ENCODE measurements at places on chromosomes 6 and 20.

- no peak for DNase-seq
Observed at GRCh38 chr6:159973951-159974350, 5.1 kb downstream of the IGF2R start.

DNA sequence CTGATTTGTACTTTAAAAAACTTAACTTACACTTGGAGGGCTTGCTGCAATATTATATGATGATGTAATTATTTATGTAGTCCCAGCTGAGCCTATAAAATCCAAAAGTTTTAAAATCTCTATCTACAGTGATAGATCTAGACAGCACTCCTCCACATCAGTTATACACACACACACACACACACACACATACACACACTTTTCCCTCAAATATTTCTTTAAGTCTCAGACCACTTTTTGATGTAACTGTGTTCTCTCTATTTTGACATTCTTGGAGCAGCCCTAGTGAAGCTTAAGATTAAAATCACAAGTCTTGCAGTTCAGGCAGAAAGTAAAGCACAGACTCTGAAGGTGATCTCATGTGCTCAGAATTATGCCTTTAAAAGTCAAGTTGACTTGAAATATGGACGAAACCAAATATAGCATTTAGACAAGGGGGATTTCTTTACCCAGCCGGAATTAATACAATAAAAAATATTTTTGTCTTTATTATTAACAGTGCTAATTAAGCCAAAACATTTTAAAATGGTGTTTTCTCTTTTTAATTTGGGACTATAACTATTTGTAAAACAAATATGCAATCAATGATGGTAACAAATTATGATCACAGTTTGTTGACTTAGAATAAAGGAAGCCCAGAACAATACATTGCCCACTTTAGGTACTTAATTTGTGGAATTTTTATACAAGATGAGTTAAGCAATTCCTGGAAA lies 63.5 kb upstream of the TMEM30A start:
- no peak for DNase-seq

GRCh38 chr20:41072190-41072863 lies 43.7 kb downstream of the TOP1 start:
- peak; percentile 62 for DNase-seq

DNA sequence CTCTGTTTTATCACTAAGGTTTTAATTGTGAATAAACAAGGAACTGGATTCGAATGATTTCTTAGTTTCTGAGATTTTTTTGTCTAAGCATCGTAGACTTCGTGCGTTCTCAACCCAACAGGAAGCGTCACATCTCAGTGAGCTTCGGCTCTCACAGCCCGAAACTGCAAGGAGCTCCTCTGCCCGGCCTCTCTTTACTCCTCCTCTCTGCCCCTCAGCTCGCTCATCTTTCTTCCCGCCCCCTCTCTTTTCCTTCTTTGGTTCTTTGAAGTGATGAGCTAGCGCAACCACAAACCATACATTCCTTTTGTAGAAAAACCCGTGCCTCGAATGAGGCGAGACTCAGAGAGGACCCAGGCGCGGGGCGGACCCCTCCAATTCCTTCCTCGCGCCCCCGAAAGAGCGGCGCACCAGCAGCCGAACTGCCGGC lies 480 bp upstream of the NT5E start:
- DNase-seq: no peak

DNA sequence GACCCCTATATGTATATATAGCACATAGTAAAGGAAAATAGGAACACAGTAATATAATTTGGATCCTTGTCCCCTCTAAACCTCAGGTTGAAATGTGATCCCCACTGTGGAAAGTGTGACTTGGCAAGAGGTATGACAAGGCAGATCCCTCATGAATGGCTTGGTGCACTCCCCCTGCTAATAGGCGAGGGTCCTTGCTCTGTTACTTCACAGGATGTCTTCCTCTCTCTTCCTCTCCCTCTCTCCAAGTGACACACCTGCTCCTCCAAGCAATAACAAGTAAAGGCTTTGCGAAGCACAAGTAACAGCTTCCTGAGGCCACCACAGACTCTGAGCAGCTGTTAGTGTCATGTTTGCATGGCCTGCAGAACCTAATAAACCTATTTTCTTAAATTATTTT lies 16.4 kb downstream of the ROMO1 start:
- no peak for DNase-seq

GRCh38 chr6:87661503-87661902 lies 40.5 kb downstream of the AKIRIN2 start:
- no peak for DNase-seq

DNA sequence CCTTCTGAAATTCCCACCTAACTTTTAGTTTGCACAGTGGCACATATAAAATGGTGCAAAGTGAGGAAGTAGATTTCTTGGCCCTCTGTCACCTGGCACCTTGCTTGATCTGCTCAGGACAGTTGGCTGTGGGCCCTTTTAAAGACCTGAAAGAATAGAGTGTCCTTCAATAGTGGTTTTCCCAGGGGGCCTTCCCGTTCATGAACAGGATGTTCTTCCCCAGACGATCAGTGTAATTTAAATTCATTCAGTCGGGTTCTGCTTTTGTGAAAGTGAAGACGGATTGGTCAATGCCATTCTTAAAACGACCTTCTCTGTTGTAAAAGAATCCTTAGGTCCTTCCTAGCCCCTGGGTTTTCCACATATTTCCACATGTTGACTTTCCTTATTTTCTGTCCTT lies 178.5 kb downstream of the SASH1 start:
- no peak for DNase-seq

GRCh38 chr6:42341771-42342553 lies 109.8 kb downstream of the TRERF1 start:
- DNase-seq: no peak

- no peak for DNase-seq
Observed at GRCh38 chr6:7777074-7777473, 51.2 kb downstream of the BMP6 start.

- no peak for DNase-seq
Observed at GRCh38 chr6:162109480-162110050, 618.0 kb downstream of the PRKN start.

GRCh38 chr6:135576055-135576454 lies 78.5 kb upstream of the AHI1 start:
- DNase-seq: peak; percentile 33

DNA sequence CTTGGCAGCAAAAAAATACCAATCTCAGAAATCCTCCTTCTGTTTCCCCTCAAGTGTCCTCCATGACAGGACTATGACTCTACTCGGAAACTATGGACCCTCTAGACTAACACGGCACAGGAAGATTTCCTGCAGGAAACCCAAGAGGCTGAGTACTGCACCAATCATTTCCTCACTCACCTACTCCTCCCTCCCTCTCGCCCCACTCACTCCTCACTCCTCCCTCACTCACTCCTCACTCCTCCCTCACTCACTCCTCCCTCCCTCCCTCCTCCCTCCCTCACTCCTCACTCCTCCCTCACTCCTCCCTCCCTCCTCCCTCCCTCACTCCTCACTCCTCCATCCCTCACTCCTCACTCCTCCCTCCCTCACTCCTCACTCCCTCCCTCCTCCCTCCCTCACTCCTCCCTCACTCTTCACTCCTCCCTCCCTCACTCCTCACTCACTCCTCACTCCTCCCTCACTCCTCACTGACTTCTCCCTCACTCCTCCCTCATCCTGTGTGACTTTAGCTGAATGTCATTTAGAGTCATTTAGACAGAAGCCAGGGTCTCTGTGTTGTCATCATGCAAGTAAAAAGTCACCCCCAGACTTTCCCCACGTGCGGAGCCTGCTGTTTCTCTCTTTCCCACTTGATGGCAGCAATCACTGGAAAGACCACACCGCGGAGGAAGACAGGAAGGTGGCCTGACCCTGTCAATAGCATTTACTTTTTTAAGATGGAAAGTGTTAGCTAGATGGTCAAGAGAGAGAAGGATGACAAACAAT lies 226.8 kb upstream of the PDE10A start:
- DNase-seq: no peak

DNA sequence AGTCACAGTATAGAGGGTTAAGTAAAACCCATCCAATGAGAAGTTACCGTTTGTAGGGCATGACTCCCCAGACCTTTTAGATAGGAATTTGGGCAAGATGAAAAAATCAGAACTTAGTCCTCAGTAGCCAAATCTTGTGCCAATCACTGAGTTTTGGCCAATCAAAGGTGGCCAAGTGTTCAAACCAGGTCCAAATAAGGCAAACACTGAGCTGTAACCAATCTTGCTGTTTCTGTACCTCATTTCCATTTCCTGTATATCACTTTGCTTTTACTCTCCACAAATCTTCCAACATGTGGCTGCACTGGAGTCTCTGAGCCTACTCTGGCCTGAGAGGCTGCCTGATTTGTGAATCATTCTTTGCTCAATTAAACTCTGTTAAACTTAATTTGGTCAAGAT lies 81.8 kb upstream of the GPR6 start:
- no peak for DNase-seq

DNA sequence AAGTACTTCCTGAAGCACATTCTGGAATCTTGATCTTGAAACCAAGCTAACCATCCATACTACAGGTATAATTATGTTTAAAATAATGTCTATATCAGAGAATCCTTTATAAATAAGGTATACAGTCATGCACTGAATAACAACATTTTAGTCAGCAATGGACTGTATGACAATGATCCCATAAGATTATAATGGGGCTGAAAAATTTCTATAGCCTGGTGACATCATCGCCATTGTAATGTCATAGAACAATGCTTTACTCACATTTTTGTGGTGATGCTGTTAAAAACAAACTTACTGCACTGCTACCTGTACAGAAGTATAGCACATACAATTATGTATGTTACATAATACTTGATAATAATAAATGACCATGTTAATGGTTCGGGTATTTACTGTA lies 31.8 kb downstream of the RNF146 start:
- no peak for DNase-seq

DNA sequence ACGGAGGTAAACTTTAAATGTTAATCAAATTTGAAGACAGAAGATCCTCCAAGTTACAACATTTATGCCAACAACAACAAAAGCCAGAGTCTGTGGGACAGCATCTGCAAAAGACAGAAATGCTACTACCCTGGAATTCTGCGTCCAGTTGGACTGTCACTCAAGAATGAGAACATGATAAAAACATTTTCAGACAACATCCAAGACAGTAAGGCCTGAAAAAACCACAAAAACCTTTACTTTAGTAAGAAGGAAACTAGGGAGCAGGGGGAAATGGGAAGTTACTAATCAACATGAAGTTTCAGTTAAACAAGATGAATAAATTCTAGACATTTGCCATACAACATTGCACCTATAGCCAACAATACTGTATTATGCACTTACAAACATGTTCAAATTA lies 77.6 kb downstream of the MLIP start:
- no peak for DNase-seq

DNA sequence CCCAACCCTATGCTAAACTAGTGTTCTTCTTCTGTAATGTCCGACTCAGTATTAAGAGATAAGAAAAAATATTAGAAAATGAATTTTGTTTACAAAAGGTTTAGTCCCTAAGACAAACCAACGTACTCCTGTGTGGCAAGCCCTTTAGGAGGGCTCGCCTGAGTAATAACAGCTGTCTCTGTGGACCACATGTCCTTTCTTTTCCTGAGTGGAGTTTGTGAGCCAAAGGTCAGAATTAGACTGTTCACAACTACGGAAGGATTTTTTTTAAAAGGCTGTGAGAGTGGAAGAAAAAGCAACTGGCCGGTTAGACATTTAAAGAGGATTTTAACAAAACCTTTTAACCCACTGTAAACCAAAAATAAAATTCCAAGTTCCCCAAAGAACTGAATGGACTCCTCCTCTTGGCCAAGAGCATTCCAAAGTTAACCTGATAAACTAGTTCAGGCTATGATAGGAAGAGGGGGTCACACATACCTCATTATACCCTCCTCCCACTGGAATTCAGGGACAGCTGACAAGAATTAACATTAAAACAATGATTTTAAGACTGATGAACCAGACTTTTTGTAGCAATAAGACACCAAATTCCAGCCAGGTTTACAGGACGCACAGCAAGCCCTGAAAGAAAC lies 43.5 kb downstream of the FAM184A start:
- no peak for DNase-seq

- DNase-seq: no peak
Observed at GRCh38 chr6:1081551-1082284, 230.2 kb upstream of the FOXQ1 start.

GRCh38 chr6:139164001-139164400 lies 29.1 kb downstream of the HECA start:
- DNase-seq: no peak

DNA sequence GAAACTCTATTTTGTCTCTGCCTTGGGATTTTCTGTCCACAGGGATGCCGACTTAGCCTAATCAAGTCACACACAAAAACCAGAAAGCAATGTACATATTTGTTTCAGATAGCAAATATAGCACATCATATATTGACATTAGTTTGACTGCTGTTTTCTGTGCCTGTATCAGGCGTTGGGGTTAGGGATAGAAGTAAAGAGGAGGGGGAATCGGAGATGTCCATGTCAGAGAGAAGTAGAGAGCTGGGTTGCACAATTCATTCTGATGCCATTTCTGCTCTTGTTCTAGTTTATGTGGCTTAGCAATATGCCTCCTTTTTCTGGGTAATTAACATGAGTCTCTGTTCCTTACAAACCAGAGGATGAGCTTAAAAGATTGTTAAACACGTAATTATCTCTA lies 14.7 kb upstream of the IPCEF1 start:
- DNase-seq: no peak

DNA sequence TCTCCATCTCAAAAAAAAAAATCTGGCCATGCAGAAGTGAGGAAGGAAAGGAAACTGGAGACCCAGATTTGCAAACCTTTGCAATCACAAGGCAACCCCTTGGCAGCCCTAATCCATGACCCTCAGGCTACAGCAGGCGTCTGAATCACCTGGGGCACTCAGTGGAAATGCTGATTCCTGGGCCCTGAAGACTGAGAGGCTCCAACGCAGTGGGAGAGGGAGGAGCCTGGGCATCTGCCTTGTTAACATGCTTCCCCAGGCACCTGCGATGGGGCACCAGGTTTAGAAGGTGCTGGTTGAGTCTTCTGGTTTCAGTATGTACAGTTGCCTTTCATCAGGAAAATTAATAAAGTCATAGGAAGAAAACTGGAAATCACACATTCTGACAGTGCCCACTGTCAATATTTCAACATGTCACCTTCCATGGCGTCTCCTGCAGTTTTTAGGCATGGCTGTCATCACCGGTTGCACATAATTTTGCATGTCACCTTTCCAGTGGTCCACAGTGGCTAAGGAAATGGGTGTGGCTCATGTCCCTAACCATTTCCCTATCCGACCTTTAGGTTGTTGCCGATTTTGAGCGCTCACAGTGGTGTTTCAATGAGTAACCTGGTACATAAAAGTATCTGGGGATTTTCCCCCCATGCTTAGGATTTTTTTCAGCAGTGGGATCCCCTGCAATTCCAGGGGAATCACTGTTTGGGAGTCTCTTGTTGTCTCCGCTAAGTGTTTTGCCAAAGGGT lies 56.9 kb downstream of the PREX1 start:
- DNase-seq: no peak

Data from HS-27A (cell line).